ENCODE measurements at places on chromosomes 11 and 22.

- no peak for DNase-seq
These were observed 70.7 kb downstream of the ANO5 start for GRCh38 chr11:22263613-22264012.

DNA sequence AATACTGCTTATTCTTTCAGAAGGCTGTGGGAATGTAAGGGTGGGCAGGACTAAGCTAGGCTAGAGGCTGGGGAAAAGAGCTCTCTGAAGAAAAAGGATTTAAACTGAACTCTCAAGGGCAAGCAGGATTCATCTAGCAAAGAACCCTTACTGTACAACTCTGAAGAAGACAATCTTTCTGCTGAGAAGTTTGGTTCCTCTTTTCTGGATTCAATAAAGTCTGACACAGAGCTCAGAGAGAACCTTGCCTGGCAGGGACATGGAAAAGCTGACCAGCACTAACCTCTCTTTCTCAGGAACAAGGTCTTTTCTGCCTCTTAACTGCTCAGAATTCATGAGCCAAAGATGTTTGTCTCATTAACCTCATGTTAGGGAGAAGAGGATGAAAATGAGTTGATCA lies 388.4 kb upstream of the DDI1 start:
- DNase-seq, result no peak

DNA sequence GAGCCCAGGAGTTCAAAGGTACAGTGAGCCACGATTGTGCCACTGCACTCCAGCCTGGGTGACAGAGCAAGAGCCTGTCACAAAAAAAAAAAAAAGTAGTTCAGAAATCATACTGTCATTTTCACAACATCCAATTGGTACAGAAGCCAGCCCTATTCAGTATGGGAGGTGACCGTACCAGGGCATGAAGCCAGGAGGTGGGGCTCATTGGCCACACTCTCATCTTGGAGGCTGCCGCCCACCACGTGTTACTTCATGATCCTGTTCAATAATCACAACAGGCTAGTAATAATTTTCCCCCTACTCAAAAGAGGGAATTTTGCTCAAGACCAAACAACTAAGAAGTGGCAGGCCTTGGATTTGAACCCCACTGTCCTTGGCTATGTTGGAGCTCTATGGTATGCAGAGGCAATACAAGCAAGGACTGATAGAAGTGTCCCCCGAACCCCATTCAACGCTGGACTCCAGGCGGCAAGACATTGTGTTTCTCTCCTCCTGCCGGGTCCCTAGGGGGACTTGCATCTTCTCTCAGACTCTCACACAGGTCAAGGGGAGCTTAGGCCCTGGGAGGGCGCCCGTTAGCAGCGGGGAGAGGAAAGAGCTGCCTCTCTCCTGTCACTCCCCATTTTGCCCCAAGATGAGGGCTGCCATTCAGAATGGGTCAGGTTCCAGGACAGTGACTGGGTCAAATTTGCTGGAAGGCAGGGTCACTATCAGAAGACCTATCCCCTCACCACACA lies 40.2 kb upstream of the EMID1 start:
- DNase-seq, result no peak

- DNase-seq, result no peak
These were observed 14.3 kb downstream of the NRIP3 start for GRCh38 chr11:8989453-8989852.

DNA sequence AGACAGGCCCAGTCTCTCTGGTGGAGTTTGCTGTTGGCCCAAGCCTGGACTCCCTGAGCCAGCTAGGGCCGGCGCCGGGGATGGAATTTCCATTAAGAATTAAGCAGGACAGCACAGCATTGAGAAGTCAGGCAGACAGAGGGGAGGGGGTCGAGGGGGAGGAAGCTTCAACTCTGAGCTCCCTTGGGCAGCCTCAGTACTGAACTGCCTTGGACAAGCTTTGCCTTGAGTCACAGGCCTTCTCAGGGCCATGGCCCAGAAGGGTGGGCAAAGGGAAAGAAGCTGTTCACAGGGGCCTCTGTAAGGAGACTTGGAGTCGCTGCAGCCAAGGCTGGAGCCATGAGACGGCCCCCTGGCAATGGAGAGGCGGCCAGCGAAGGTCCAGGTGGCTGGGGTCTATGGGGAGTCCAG lies 2.6 kb upstream of the INSC start:
- DNase-seq, result no peak

GRCh38 chr11:114571712-114572111 lies 12.0 kb upstream of the NXPE1 start:
- DNase-seq, result no peak

- DNase-seq, result no peak
These were observed 5.2 kb downstream of the IFT27 start for GRCh38 chr22:36770513-36771231.

DNA sequence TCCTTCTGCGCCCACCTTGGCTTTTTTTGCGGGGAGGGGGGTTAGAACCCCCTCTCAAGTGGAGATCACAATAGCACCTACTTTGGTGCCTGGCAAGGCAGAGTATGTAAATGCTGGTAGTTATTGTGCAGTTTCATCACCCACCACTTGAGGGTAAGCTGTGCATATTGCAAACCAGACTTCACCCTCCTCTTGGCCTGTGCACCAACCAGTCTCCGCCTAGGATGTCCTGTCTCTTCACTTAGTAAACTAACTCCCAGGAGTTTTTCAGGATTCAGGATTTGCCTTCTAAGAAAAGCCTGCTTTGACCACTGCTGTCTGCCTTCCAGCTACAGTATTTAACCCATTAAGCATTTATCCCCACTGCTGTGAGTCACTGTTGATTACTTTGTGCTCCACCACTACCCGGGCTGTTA lies 2.0 kb upstream of the UBXN1 start:
- no peak for DNase-seq

GRCh38 chr11:75950141-75950540 lies 135.1 kb downstream of the UVRAG start:
- no peak for DNase-seq

DNA sequence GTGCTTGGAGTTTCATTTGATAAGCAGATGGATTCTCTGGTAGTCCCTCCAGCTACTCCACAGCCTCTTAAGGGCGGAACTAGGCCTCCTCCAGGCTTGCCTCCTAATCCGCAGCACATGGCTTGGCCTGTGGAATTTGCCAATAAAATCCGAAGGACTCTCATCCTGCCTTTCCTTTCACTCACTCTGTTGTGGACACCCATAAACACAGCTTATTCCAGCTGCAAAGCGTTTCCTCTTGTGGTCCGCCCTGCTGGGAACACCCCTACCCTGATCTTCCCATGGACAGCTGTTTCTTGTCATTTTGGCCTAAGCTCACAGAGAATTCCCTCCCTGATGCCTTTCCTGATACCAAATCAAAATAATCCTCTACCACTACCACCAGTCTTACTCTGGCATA lies 546.2 kb downstream of the NTM start:
- DNase-seq, result no peak

- no peak for DNase-seq
These were observed 67.5 kb downstream of the ARFGAP2 start for GRCh38 chr11:47109051-47109726.

GRCh38 chr11:95095858-95096587 lies 6.4 kb downstream of the ENDOD1 start:
- DNase-seq, result no peak

DNA sequence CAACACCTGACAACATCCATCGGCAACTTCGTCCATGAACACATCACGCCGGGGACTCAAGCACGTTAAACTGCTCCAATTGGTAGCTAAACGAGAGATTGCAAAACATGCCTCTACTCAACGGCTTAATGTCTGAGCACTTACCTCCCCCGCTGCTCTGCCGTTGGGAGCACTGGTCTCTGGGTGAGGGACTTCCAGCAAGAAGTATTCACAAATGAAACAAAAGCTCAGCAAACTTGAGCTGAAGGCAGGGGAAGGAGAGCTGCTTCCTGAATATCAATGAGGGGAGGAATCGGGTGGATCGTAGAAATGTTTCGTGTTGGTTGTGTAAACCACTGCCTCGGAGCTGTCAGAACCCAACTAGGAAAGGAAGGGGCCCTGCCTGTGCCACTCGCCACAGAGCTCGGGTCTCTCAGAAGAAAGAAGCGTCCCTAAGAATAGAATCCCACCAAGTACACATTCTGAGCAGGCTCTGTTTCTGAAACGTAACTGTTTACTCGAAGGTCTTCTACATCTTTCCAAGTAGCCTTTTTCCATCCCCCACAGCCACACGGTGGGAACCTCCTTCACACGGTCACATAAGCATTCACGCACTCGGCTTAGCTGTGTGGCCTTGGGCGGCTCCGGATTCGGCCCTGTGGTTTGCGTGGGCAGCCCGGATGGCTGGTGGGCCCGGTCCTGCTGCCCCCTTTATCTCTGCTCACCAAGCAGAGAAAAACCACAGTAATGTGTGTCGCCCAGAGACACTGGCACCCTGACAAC lies at the start of gene MLC1:
Gene MLC1 (minus strand): TSS at position 216 of the 762 bp plus-strand sequence. CDS start 524 bp downstream, outside the sequence.
- peak; percentile 65 for DNase-seq

DNA sequence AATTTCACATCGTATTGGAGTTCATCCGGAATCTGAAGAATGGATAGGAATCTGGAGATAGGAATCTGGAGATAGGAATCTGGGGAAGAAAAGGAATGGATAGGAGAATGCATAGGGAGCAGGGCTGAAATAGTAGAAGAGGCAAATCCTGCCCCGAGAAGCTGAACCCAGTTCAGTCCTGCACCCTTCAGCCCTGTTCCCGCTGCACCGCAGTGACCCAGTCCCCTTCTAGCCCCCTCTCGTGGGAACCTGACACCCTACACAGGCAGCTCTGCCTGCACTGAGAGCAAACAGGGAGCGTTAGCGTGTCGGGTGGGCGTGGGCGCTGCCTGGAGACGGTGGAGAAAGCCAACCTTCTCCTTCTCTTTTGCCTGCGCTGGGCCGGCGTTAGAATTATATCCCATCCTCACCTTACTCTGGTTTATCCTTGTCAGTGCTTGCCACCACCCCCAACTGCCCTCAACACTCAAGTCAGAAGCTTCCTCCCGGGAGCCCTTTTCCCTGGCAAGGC lies 1.0 kb upstream of the CCKBR start:
- no peak for DNase-seq

GRCh38 chr22:20173772-20174171 lies 22.9 kb upstream of the CCDC188 start:
- DNase-seq, result no peak

DNA sequence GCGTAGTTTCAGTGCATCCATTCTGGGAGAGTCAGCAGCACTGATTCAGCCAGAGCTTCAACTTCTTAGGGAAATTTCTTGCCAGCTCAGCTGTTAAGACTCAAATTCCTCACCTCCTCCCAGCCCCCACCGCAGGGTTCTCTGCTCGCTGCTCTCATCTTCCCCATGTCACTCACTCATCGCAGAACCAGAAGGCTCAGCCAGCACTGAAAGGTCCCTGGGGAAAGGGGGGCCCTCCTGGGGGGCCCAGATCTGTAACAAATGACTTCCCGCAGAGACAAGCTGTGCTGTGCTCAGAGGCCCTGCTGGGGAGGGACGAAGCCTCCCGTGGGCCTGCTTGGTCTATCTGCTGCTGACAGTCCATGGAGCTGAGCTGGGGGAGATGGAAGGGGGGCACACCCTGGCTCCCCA lies 220.6 kb downstream of the NTM start:
- DNase-seq, result no peak

DNA sequence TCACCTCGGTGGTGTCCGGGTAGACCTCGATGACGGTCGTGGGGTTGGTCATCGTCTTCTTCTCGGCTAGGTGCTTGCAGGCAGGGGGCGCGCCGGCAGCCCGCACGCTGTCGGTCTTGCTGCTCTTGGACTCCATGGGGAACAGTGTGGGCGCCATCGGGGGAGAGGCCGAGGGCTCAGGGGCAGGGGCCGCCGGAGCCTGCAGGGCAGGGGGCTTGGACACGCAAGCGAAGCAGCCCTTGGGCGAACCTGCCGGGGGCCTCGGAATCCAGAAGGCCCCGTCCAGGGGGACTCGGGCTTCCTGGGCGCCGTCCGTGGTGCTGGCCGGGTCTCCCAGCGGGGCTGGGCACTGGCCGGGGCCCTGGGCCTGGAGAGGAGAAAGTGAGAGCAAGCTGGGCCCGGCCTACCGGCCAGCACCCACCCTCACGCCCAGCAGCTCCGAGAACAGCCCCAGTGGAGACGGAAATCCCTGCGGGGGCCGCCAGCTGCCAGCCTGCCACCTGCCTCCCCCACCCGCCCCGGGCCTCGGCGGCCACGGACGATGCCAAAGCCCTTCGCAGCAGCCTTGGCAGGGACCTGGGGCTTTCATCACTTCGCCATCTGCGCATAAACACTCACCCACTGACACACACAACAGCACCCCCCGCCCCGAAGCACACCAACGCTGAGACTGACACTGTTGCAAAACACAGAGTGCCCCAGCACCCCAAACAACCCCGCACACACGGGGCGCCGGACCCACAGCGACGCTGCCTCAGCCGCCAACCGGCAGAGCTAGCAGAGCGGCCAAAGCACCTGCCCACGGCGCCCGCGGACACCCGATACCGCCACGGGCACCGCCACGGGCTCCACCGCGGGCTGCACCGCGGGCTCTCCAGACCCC lies 2.4 kb downstream of the IFITM10 start:
- no peak for DNase-seq

GRCh38 chr11:71252770-71253730 lies 673 bp upstream of the SHANK2 start:
- no peak for DNase-seq

DNA sequence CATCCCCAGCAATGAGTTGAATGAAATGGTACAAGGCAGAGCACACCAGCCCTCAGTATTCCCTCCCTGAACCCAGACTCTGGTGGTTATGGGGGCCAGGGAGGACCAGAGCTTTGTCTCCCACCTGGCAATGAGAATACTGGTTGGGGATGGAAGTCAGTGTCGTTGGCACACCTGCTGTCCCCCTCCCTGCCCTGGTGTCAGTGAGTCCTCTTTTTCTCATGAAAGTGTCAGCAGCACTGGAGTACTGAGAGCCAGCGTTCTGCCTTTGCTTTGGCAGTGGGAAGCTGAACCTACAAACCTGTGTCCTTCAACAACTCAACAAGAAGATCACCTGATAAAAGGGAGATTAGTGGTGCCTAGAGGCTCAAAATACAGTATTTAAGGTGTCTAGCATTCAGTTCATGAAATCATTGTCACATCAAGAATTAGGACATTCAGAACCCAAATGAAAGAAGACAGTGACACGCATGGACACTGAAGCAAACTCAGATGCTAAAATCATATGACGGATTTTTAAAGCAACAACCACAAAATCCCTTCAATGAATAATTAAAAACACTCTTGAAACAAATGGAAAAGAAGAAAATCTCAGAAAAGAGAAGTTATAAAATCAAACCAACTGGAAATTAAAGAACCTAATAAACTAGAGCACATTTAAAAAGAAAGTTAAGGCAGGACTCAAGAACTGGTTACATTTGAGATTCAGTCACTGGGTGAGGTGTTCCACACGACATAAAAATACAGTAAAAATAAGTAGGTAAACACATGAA lies 77.5 kb upstream of the VPREB1 start:
- DNase-seq, result no peak

GRCh38 chr11:62054484-62055121 lies 69.2 kb upstream of the INCENP start:
- DNase-seq, result no peak

GRCh38 chr11:92443199-92443598 lies 218.6 kb downstream of the FAT3 start:
- DNase-seq, result no peak

- DNase-seq, result peak; percentile 62
These were observed 14.5 kb upstream of the CYP2R1 start for GRCh38 chr11:14906578-14906977.

- no peak for DNase-seq
These were observed 34.1 kb downstream of the RSPH14 start for GRCh38 chr22:23107487-23108248.

- DNase-seq, result no peak
These were observed 34.0 kb downstream of the IFT27 start for GRCh38 chr22:36741968-36742367.
